ENCODE measurements at places on chromosomes 3 and 15.
A peak's percentile ranks its signal among the peaks of the same experiment; 100 is the strongest.

GRCh38 chr3:99881121-99881524, 63.5 kb downstream of the CMSS1 start:
- DNase-seq = peak; percentile 75

DNA sequence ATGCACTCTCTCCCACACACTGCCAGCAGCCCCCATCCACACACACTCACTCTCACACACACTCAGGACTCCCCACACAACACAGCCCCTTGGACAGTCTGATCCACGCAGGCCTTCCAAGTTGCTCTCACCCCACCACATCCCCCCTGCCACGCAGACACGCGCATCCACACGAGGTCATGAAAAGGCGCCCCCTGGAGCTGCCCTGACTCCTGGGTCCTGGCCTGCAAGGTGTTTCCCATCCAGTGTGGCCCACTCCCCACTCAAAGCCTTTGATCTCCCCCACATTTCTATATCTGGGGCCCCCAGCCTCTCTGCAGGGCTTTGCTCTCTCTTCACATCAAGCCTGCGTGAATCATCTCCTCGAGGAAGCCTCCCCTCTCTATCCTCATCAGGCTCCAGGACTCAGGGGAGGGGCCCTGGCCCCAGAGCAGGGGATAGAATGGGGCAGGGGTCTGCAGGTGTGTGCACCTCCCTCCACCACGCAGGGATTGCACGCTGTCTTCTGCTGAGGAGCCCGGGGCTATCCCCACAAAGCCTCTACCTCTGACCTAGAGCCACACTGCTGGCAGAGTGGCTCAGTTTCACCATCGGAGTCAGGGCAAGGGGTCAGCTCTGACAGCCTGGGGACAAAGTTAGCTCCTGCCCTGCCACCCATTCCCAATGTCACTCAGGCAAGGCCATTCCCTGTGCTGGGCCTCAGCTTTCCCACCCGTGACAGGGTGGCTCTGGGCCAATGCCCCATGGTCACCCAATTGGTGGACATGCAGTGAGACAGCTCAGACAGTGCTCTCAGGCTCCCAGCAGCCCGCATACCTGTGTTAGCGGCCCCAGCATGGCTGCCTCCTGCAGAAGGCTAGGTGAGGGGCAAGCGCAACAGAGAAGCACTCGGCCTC, 6.4 kb downstream of the MYL3 start:
- no peak for DNase-seq

DNA sequence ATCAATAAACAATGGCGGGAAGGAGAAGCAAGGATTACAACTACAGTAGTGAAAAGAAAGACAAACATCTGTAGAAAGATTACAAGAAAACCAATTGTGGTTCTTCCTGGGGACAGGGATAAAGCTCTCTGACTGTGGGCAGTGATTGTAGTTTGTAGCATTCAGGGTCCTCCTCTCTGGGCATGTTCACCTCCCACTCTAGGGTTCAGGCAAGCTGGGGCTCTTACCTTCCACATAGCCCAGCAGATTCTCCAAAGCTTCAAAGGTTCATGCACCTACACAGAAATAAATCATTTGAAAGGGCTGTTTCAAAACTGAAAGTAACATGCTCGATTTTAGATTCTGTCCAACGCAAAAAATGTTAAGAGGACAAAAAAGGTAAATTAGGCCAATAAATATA, 17.4 kb upstream of the UBE3A start:
- DNase-seq = no peak

DNA sequence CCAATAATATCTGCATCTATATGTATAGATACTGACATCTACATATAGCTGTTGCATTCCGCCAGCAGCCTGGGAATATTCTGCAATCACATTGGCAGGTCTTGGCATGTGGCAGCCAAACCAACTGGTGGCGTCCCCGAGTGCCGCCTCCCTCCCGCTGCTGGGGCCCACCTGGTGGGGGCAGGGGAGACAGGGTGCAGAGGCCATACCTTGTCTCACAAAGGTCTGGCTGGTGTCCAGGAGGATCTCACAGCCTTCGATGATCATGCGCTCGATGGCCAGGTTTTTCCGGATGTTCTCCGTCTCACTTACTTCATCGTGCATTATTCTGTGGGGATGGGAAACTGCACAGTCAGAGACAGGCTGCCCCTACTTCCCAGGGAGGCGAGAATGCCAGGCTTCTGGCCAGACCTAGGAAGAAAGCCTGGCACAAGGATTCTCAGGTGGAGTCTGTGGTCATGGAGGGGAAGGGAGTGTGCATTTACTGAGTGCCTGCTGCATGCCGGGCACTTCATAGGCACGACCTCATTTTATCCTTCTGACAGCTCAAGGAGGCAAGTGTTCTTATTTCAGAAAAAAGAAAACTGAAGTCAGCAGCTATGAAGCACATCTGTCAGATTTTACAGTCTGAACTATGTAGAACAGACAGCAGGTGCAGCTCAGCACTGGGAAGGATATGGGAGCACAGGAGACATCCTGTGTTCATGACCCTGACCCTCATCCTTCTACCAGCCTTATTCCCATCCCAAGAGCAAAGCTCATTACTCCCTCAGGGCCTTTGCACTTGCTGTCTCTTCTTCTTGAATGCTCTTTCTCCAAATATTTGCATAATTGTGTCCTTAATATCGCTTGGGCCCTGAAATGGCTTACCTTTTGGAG, 62.8 kb downstream of the RASGRF1 start:
- no peak for DNase-seq

GRCh38 chr3:142815803-142816202, 73.1 kb downstream of the PCOLCE2 start:
- DNase-seq = no peak

- peak; percentile 38 for DNase-seq
Observed at GRCh38 chr15:69045802-69046201, 31.3 kb downstream of the NOX5 start.

GRCh38 chr15:63052961-63053698, 10.6 kb downstream of the TPM1 start:
- DNase-seq = peak; percentile 75

DNA sequence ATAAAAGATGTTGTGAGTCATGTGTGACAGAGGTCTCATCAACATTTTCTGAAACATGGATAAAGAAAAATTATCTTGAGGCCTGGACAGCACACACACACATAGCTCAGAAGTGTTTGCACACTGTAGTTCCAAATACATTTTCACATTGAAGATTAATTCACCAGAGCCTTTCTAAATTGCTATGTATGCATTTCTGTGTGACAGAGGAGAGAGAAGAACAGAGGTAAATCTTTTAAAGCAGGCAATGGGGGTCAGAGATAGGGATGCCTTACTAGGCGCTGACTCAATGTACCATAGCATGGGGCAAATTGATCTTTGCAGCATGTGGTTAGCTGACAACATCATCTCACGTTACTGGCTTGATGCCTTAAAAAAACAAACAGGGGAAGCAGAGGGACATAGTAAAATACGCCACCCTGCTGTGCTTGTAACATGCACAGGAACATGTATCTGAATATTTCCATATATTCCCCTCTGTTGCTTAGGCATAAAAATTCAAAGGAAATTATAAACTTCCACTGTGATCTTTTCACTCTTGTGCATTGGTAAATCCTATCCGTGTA, 7.7 kb downstream of the POU1F1 start:
- peak; percentile 12 for DNase-seq

DNA sequence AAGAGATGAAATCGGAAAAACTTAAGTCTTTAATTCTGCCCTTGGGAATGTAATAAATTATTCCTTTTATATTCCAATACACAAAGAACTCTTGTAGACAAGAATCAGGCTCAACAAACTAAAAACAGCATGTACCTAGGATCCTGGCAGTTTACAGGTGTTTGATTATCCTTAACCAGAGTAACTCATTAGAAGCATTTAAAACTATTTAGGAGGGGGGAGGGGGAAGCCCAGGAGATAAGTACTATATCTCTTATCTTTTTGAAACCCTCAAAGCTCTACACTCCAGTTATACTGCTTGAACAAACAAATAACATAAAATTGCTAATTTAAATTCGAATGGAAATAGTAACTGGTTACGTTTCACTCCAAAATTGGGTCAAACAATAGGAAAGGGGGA, 1.9 kb downstream of the CNBP start:
- DNase-seq = no peak

DNA sequence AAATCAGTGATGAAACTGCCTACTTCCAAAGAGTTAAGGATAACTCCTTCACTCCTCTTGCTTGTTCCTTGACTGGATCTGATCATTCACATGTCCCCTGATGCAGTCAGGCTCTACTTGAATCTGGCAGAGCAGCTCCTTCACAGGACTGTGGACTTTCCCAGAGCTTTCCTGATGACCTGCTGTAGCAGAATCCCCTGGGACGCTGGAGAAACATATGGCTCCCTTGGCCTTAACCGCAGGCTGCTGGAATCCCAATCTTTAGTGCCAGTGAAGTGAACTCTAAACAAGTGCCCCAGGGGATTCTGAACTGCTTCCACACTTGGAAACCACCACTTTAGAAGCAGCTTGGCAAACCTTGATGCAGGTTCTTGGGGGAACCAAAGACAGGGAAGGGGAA, 217.8 kb downstream of the CHST2 start:
- peak; percentile 16 for DNase-seq

All from cardiac fibroblast (primary cell).